CD8-positive, alpha-beta memory T cell (primary cell): ENCODE measurements at places on chromosomes 13 and 19.

- no peak for DNase-seq
These were observed 16.1 kb upstream of the ZNF274 start for GRCh38 chr19:58166708-58167280.

DNA sequence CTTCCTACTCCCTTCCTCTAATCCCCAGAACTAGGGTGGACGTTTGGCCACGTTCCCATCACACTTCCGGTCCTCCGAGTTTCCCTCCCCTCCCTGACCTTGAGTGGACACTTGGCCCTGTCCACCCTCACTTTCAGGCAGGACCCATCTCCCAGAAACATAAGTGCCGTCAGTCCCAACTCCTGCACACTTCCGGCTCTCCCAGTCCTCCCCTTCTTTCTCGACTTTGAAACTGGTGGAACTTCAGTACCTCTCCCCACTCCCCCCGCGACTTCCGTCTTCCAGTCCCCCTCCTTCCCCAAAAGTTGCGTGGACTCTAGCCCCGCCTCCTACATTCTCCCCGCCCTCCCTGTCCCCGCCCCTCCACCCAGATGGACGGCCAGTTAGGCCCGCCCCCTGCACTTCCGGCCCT is 278 bp upstream of the ZNF274 start:
- DNase-seq = peak; percentile 94

DNA sequence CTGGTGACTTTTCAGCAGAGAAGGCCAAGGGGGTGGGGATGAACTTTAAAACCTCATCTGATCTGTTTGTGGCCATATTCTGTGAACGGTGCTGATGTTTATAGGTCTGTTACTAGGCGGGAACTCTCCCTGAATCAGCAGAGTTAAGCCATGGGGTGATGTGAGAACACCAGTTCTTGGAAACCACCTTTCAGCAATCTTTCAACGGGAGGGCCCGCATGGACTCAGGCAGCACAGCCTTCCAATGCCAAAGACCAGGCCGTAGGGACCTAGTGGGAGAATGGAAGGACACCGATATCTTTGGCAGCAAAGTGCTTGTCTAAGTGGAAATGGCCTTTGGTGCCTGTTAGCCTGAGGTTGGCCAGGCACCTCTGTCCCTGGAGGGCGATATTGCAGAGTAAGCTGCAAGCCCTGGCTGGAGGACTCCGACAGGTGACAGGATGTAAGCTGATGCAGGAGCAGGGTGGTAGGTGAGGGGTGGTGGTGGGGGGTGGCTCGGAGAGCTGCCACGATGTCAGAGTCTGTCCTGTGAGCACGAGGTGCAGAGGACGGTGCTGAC is 57.0 kb downstream of the ERCC5 start:
- no peak for DNase-seq

DNA sequence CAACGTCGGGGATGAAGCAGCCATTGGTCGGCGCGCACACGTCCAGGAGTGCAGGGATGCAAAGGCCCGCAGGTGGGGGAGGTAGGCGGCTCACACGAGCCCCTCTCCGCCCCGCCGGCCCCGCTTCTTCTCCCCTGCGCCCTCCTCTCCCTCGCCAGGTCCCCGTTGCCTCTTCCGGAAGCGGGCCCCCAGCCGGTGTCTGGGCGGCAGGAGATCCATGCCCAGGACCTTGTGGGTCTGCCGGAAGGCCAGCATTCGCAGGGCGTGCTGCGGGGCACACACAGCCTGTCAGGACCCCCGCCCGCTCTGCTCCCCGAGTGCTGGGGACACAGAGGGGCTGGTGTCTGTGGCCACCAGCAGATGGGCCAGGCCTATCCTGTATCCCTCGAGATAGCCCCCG is 19.7 kb upstream of the MATK start:
- DNase-seq = no peak

GRCh38 chr13:71830736-71831135 is 36.3 kb downstream of the DACH1 start:
- no peak for DNase-seq

DNA sequence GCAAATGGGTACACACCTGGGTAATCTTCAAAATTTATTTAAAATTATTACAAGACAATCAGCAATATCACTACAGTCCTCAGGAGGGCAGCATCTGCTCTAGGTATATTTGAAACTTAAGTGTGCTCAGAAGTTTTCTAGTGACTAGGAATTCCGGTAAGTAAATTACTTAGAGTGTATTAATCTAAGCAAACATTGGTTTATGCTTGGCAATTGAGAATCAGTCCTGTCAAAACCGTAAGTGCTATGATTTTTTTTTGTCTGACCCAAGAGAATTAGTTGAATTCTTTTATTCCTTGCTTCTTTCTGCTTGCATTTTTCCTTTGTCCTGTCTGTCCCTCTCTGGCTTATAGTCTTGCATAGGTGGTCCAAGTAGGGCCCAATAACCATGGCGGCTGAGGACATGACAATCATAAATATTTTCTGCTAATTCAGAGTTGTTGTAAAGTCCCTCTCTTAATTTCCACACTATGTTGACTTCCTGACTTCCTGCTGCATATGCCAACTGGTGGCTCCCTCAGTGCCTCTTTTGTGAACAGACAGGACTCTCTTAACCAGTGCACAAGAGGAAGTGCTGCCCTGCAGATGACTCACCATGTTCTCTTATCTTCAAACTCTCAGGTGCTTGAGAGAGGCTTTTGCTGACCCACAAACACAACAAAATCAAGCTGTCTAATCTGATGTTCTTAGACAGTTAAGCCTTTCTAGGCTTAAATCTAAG is 82.2 kb downstream of the SLAIN1 start:
- DNase-seq = peak; percentile 26

- no peak for DNase-seq
These were observed 446.7 kb upstream of the SPRY2 start for GRCh38 chr13:80787604-80788003.

DNA sequence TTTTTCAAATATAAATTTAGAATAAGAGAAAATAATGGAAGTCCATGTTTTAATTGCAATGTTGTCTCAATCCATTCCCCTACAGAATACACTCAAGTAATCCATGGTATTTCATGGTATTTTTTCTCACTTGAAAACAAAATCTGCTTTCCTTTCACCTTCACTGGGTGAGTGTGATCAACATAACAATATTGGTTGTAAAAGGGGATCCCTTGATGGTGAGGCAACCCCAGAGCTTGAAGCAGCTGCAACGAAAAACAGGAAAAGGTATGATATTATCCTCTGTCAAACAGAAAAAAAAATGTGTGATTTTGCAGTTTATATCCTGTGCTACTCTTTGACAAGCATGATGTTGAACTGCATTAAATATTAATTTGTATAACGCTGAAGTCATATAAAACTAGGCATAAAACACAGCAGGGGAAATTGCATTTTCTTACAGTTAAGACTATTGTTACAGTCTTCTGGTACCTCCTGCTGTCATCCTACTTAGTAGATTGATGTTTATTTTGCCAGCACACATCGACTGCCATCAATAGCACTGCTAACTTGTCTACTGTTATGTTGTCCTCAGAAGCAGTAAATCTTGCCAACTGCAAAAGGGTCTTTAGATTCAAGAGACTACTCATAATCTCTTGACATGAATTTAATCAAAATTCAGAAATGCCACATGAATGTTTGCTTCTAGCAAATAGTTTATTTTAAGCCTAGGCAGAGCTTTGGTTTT is 373.1 kb upstream of the MIR17HG start:
- no peak for DNase-seq

DNA sequence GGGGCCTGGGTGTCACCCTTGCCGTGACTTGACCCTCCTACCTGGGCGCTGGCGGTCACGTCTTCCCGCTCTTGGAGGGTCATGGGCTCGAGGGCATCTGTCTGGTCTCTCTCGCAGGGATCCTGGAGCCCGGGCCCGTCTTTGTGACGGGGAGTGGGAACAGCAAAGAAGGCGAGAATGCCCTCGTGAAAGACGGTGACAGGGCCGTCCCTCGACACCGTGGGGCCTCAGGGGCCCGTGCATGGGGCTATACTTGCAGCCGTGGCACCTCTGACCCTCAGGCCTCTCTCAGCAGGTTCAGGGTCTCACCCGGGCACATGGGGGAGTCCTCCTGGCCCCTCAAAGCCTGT is 20.9 kb upstream of the MATK start:
- no peak for DNase-seq

GRCh38 chr13:48804821-48805601 is 151.3 kb downstream of the CYSLTR2 start:
- DNase-seq = no peak
